ENCODE measurements at places on chromosomes 11 and 22.

DNA sequence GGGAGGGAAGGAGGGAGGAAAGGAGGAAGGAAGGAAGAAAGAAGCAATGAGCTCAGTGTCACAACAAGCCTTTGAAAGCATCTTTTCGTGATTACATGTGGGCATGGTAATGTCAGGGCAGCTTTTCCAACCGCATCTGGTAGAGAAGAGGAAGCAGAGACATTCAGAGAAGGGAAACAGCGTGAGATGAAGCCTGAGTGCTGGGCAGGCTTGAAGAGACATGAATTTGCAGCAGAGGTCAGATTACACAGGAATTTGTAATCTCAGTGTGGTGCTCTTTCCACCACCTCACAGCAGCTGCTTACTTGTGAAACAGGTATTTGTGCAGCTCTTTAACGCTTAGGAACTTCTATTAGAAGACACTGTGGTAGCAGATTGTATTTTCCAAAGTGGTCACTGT is 289.5 kb upstream of the C11orf87 start:
- DNase-seq: no peak

GRCh38 chr11:93652161-93652597 is 9.3 kb upstream of the CEP295 start:
- no peak for DNase-seq

- no peak for DNase-seq
Observed at GRCh38 chr22:47394504-47395440, 632.3 kb downstream of the TBC1D22A start.

GRCh38 chr11:83554876-83555275 is 268.7 kb upstream of the CCDC90B start:
- no peak for DNase-seq

GRCh38 chr11:36407356-36407755 is 102.7 kb downstream of the TRAF6 start:
- no peak for DNase-seq

DNA sequence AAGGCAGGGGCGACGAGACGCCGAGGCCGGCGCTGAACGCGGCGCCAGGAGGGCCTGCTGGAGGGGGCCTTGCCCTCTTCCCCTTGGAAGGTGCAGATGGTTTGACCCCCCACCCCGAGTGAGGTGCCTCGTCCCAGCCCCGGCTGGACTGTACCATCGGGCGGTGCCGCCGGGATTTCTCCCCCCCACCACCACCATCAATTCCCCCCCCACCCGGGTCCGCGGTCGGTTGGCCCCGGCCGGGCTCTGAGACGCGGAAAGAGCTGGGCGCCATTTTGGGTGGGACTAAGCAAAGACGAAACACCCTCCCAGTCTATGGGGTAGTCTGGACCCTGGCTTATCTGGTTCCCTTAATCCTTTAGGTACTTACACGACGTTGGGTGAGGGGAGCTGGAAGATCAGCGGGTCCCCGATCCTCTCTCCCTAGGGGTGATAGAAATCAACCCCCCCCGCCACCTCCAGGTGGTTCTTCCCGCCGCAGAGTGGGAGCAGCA is at the start of gene PRDM10:
Gene PRDM10, minus strand, starts transcription at position 484 of the 494 bp plus-strand sequence. CDS start 41,871 bp downstream, outside the sequence.
- DNase-seq: peak; percentile 84

- DNase-seq: no peak
Observed at GRCh38 chr11:122995526-122995925, 13.9 kb upstream of the BSX start.
